ENCODE measurements at places on chromosomes 3 and 15.

- peak; percentile 83 for DNase-seq
These were observed 109.8 kb downstream of the IGF2BP2 start for GRCh38 chr3:185715091-185715490.

GRCh38 chr3:143084856-143085731 is 34.5 kb upstream of the CHST2 start:
- peak; percentile 86 for DNase-seq

- no peak for DNase-seq
These were observed 43.6 kb upstream of the CNOT10 start for GRCh38 chr3:32641356-32641755.

GRCh38 chr15:69116391-69116790 is 44.0 kb upstream of the GLCE start:
- no peak for DNase-seq

DNA sequence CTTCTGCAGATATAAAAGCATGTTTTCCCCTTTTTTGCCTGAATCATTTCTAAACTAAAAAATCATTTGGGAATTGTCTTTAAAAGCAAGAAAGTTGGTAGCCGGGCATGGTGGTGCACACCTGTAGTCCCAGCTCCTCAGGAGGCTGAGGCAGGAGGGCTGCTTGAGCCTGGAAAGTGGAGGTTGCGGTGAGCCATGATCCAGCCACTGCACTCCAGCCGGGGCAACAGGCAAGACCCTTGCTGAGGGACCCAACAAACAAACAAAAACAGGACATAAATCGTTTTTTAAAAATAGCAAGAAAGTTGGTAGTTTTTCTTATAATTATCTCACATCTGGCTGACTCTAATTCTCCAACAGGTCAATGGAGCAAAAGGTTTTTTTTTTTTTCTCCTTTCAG is 2.5 kb downstream of the HIGD1A start:
- no peak for DNase-seq

GRCh38 chr3:197080344-197080743 is 50.7 kb upstream of the MELTF start:
- no peak for DNase-seq

GRCh38 chr3:25597535-25598101 is 67.1 kb downstream of the TOP2B start:
- no peak for DNase-seq

- no peak for DNase-seq
These were observed 65.6 kb downstream of the MAP2K5 start for GRCh38 chr15:67607959-67608637.

DNA sequence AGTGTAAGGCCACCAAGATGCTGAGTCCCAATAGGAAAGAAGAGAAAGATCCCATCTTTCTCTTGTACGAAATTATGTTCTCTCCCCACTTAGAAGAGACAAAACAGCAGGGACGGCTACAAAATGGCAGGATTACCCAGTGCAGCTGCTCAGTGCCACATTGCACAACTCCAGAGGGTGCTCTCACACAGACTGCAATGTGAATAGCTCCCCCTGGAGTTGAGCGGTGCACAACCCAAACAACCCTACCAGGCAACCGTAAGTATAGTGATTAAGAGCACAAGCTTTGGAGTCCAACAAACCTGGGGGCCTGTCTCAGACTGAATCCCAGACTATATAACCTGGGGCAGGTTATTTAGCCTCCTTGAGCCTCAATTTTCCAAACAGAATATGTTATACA is 3.1 kb upstream of the BHLHE40 start:
- peak; percentile 63 for DNase-seq

DNA sequence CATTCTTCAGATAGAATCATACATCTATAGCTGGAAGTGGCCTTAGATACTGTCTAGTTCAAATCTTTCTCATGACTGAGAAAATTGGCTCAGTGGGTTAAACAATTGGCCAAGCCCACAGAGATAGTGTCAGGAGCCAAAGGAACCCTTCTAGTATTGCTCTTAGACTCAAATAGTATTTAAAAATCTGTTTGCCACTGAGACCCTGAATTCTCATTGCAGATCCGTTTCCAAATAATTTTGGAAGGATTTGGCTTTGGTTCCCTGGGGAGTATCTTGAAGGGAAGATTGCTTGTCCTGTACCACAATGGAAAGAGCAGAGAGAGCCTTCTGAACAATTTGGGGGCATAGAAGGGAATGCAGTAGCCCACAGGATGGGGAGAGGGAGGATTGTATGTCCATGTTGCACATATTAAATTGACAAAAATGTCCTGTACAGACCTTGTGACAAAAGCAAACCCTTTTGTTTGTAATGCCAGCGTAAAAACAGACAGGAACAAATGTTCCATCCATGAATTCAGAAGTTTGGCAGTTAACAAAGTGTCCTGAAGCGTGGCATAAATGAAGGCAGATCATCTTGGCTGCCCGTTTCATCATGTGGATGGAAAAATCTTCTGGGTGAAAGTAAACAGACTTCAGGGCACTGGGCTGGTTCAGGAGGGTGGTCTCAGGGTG is 156.4 kb upstream of the RASGRP1 start:
- no peak for DNase-seq

DNA sequence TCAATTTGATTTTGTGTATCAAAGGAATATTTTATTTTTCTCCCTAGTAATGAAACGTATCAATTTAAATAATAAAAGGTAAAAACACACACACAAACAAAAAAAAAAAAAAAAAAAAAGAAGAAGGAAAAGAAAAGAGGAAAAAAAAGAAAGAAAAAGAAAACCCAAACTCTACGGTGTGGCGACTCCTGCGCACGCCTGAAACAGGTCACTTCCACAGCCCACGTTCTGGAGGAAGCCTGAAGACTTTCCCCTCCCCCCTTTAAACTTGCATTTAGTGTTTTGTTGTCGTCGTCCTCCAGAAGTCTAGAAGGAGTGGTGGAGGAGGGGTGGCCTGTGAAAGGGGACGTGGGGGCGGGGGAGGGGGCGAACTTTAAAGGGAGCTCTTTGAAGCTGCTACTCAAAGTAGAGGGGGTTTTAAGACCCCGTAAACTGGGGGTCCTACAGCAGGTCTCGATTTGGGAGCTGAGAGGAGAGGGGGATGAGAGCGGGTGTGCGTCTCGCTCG is 2.3 kb upstream of the TLE3 start:
- no peak for DNase-seq

GRCh38 chr3:101886626-101887025 is 37.3 kb downstream of the NFKBIZ start:
- DNase-seq, result no peak

GRCh38 chr15:101615986-101616848 is 36.0 kb downstream of the TM2D3 start:
- DNase-seq, result peak; percentile 89

GRCh38 chr3:14467814-14468620 is 65.6 kb downstream of the SLC6A6 start:
- DNase-seq, result peak; percentile 46

GRCh38 chr15:66171841-66172240 is 81.7 kb downstream of the MEGF11 start:
- DNase-seq, result no peak

DNA sequence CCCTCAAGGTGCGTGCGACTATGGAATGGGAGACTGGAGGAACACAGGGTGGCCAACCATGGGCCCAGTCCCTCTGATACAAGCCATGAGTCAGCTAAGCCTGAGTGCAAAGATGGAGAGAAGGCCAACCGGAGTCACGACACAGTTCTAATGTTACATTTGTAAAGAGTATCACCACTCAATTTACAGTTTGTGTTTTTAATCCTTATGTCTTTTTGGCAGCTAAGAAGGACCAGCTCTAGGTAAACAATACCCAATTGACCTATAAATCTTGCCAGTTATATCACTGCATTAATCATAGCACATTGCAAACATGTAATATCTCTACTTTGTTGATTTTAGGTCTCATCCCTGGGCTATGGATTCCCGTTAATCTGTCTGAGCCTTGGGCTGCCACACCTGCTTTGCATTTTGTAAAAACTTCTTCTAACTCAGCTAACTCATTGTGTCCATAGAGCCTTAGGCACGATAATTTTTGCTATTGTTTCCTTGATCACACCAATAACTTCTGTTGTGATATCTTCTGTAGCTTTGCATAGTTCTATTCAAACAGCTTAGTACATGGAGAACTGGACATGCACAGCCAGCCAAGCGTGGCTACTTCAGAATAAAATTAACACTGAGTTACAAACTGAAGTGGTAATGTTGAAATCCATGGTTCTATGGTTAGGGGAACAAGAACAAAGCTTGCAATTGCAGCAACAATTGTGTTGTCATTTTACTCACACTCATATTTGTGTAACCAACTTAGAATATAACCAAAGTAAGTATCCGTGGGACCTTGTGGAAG is 50.3 kb downstream of the LSM3 start:
- DNase-seq, result peak; percentile 46

GRCh38 chr3:64763980-64764379 is 76.2 kb upstream of the ADAMTS9 start:
- no peak for DNase-seq

- no peak for DNase-seq
These were observed 49.6 kb downstream of the RFTN1 start for GRCh38 chr3:16463914-16464313.

- no peak for DNase-seq
These were observed 178.9 kb downstream of the IL5RA start for GRCh38 chr3:2931265-2931664.
